NCI-H2081 (cell line): ENCODE measurements at places on chromosomes 1 and 21.

DNA sequence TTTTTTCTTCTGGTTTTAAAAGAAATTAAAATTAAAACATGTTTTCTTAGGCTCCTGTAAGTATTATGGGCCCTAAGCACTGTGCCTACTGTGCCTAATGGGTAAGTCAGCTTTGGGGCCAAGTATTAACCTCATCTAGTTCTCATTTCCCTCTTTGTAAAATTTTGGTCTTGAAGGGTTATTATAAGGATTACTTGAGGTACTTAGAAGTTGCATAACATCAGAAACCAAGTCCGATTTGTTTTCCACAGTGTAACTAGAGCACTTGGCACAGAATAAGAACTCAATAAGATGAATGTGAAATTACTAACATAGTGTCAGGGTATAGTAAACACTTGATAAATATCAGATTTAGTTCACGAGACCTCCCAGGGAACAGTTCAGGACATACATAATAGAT, 16.4 kb upstream of the OSBPL9 start:
- DNase-seq: peak; percentile 55

DNA sequence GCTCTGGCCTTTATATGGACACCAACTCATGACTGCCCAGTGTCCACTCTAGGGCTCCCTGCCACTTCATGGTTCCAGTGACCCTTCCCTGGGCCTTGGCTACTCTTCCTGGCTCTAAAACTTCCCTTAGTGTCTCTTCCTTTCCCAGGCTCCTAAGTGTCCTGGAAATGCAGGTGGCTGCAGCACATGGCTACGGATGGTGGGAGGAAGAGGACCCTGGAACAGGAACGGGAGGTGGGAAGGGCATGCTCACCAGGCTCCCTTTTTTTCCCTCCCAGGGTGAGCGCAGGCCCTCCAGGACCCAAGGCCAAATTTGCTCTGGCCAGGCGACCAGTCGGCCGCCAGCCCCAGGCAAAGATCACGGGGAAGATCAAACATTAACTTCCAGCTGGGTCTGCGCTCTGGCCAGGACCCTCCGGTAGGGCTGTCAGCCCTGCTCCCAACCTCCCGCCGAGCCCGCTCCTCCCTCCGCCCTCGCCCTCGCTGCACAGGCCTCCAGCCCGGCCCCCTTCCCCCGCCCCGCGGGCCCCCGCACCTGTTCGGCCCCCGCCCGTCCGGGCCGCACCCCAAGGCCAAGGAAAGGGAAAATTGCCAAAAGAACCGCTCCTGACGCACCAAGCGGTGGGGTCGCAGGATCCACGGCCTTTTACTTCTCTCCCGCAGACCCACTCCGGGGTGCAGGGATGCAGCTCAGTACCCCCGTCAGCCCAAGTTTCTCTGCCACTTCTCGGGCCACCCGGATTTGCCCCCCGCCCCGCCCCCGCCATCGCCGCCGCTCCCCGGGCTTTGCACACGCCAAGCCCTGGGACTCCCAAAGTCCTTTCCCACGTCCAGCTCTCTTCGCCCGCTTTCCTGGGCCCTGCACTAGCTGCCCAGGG, 894 bp downstream of the TCEA3 start:
- no peak for DNase-seq

DNA sequence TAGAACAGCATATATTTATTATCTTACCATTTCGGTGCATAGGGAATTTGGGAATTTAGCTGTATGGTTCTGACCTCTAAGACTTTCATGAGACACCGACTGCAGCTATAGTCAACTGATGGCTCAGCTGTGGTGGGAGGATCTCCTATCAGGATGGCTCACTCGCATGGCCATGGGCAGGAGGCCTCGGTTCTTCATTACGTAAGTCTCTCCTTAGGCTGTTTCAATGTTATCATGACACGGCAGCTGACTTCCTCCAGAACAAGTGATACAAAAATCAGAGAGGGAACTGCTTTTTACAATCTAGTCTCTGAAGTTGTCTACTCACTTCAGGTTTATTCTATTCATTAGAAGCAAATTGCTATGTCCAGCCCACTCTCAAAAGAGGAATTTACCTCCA, 13.3 kb upstream of the CAPN8 start:
- no peak for DNase-seq

DNA sequence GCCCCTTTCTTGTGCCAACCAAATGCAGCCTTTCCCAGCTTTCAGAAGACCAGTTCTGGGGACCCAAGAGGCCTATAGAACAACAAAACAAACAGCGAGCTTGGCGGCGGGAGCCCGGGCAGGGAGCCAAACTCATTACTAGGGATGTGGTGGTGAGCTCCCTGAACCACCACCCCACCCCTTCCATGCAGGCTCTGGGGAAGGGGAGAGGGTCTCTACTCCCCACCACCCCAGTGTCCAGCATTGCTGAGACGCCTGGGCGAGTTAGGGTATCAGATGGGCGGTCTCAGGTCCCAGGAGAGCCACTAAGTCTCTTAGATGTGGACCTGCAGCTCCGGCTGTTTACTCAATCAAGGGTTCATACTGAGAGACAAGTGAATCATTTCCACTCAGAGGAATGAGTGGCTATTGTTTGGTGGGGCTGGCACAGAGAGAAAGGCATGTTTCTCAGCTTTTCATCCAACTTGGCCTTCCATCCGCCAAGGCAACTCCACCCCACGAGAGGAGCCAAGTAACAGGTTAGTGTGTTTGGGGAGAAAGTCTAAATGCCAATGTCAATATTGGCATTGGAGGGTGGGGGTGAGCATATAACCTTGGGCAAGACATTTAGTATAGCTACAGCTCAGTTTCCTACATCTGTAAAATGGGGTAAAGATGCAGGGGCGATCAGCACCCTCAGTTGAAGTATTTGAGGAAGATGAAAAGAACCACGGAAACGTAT, 40.9 kb downstream of the PLXNA2 start:
- DNase-seq: peak; percentile 83

- no peak for DNase-seq
Observed at GRCh38 chr21:34730756-34731445, 62.1 kb downstream of the CLIC6 start.

DNA sequence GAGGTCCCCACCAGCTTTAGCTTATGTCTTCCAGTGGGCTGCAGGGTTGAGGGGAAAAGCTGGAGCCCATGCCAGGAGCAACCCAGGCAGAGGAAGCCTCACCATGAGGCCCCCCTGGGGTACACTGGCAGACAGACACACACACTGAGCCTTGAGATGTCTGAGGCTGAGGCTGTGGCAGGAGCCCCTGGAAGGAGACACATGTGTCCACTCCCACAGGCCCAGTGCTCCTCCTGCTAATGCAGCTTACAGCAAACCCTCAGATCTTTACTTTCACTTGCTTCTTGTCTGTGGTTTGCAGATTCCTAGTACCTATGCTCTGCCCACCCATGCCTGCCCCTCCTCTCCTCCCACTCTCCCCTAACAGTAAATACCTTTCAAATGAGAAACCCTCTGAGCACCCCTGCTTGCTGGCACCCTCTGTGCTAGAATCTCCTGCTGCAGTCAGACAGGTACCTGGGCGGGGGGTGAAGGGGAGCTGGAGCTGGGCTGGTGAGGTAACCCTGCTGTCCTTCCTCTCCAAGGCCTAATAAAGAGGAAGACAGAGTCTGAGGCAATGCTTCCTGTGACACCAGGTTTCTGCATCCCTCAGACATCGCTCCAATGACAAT, 63.4 kb upstream of the NEK2 start:
- no peak for DNase-seq

GRCh38 chr1:89347296-89347695, 16.6 kb upstream of the GBP6 start:
- DNase-seq: no peak

GRCh38 chr1:182174513-182174855, 113.0 kb upstream of the ZNF648 start:
- no peak for DNase-seq

- DNase-seq: no peak
Observed at GRCh38 chr21:32306021-32306780, 7.5 kb downstream of the MRAP start.

DNA sequence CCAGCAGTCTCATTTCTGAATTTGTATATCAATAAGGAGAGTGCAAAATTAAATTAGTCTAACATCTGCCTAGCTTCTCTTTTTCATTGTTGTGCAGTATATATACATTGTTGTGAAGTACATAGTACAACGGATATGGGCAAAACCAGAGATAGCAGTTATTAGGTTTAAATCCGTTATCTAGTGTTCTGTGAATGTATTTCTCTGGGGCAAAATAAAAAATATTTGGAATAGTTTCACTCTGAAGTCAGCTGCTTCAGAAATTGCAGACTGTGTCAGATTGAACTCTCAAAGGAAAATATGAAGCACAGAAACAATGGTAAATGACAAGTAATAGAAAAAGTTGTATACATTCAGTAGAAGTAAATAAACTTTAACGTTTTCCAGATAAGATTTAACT, 836.5 kb upstream of the CXADR start:
- no peak for DNase-seq

DNA sequence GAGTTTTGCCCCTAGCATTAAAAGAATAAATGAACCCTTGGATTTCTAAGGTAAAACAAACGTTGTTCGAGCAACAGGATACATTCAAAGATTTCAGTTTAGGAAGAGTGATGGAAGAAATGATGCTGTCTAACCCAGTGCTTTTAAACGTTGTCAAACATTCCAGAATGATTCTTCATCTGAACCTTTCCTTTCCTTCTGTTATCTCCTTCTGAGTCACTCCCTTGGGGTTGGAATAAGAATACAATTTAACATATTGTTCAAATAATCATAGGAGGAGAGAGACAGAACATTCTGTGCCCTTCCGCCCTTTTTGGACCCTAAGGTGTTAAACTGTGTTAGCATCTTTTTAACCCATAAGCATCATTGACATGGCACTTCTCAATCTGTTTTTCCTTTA, 61.1 kb upstream of the RCOR3 start:
- DNase-seq: no peak

DNA sequence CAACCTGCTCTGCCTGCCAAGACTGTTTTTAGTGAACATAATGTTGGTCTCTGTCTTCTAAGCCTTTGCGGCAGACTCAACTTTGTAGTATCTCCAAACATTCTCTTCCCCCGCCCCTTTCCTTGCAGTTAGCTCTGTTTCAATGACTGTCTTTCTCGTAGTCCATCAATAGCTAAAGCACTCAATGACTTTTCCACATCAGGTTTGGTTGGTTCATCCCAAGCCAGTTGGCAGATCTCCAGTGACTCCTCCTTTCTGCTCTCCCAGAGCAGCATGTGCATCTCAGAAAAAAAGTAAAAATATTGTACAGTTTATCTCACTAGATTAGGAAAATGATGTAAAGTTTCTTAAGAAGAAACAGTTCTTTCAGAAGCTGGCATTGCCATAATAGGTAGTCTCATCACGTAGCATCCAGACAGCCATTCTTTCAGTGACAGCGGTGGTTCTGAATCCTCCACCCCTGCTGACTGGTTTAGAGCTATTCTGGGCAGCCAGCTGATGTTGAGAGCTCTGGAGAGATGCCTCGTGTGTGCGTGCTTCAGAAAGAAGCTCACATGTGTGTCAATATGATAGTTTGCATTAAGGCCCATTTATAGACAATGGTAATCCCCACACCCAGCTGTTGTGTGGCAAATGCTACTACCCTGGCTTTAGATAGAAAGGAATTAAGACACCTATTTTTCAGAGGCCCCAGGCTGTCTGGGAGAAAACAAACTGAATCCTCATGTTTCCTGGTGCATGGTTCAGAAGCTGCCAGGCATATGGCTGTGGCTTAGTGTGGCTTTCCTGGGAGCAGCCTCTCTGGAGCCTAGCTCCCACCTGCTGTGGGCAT, 53.2 kb downstream of the CNN3 start:
- DNase-seq: peak; percentile 34

- no peak for DNase-seq
Observed at GRCh38 chr21:42642219-42642745, 11.1 kb upstream of the PDE9A start.

DNA sequence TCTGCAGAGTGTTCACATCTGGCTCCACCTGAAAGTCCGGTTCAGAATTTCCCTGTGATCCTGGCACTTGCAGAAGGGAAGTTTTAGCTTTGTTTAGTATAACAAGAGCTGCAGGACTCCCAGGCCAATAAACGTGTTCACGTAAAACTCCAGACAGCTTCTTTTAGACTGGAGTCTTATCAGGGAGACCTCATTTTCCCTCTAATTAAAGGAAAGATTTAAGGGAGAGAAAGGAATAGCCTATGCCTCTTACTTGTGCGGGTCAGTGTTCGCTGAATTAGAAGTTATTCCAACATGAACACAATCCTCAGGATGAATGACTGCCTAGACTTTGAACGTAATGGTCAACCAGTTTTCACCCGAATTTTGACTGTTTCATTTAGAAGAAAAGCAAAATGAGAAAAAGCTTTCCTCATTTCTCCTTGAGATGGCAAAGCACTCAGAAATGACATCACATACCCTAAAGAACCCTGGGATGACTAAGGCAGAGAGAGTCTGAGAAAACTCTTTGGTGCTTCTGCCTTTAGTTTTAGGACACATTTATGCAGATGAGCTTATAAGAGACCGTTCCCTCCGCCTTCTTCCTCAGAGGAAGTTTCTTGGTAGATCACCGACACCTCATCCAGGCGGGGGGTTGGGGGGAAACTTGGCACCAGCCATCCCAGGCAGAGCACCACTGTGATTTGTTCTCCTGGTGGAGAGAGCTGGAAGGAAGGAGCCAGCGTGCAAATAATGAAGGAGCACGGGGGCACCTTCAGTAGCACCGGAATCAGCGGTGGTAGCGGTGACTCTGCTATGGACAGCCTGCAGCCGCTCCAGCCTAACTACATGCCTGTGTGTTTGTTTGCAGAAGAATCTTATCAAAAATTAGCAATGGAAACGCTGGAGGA, 202.1 kb upstream of the SGIP1 start:
- no peak for DNase-seq

GRCh38 chr1:204643503-204643902, 42.0 kb downstream of the LRRN2 start:
- no peak for DNase-seq

GRCh38 chr1:68230484-68230802, 1.9 kb downstream of the WLS start:
- no peak for DNase-seq

DNA sequence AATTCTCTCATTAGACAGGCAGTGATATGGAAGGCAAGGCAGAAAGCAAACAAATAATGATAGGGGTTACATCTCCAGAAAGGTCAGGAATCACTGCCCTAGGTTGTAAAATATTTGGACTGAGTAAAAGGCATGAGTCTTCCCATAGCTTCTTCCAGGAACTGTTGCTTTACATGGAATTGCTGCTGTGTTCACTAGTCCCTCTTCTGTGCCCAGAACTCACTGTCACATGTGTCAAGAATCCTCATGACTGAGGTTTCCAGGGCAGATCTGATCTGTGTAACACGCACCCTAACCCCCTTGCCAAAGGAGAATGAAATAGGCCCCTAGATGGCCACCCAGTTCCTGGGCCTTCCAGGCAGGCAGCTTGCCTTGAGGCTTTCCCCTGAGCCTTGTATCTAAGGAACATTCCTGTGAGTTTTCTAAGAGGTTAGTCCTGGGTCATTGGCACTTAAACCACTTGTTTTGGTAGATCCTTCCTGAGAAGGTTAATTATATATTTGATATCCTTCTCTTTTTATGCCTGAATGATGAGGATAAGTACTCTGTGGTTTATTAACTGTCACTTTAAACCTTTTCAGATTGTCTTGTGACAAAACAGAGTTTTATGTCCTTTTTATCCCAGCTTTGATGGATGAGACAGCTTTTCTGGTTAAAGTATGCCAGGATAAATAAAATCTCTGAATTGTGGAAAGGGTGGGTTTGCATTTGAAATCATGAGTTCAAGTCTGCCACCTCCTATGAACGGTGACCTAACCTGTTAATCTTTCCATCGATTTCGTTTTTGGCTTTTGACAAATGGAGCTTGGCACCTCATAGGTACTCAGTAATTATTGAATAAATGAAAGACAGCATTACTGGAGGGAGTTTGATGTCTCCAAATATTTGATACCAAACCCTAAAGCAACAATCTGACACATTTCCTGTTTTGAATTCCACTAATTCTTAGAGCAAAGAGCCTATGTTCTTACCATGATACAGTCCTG, 163.3 kb downstream of the DHRS3 start:
- peak; percentile 60 for DNase-seq

- no peak for DNase-seq
Observed at GRCh38 chr1:25698252-25698651, 81.7 kb downstream of the MAN1C1 start.
